CD4-positive, alpha-beta T cell treated with Interleukin-21 for 1 hour (primary cell): ENCODE measurements at places on chromosomes 7 and 10.

GRCh38 chr7:154592388-154592787 lies 410.5 kb downstream of the PAXIP1 start:
- DNase-seq = no peak

- DNase-seq = no peak
Measured at GRCh38 chr7:69951458-69951857, 353.2 kb downstream of the AUTS2 start.

DNA sequence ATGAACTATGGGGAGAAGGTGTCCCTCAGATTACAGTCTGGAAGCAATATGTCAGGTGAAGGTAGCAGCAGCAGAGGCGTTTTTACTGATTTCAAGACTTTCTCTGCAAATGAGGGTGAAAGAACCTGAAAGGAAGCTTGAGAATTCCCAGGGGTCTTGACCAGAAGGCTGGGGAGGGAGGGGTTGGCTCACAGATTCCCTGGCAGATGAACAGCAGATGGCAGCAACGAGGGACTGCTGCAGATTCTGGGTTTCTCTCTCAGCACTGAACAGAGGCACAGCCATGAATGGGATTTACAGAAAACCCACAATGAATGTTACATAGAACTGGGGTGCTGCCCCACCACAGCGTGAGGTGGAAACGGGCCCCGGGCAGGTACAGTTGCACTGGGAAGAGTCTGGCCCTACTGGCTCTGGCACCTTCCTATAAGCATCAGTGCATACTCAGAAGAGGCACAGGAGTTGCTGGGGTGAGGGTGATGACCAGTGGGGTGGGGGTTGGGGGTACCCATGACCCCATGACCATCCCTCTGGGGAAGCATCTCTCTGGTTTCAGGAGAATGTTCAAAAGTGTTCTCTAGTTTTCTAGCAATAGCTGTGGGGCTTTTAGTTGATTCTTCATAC lies 317.8 kb downstream of the SH2D4B start:
- no peak for DNase-seq

- no peak for DNase-seq
Measured at GRCh38 chr10:4442296-4442695, 383.7 kb upstream of the AKR1E2 start.

DNA sequence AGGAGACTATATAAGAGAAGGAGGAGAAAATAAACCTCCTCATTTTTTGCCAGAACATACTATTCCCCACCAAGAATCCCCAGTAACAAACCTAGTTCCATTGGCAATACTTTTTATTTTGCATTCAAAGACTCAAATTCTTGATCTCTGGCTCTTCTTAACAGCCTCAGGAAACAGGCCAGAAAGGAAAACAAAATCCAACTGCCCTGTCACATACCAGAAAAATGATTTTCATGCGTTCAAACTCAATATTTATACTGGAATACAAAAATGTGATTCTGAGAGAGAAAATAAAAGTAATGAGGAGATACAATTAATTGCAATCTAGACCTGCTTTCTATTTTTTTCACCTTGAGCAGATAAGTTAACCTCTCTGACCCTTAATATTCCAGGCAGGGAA lies 435.9 kb upstream of the AUTS2 start:
- DNase-seq = no peak

- no peak for DNase-seq
Measured at GRCh38 chr10:71763352-71764127, 9.8 kb downstream of the VSIR start.

DNA sequence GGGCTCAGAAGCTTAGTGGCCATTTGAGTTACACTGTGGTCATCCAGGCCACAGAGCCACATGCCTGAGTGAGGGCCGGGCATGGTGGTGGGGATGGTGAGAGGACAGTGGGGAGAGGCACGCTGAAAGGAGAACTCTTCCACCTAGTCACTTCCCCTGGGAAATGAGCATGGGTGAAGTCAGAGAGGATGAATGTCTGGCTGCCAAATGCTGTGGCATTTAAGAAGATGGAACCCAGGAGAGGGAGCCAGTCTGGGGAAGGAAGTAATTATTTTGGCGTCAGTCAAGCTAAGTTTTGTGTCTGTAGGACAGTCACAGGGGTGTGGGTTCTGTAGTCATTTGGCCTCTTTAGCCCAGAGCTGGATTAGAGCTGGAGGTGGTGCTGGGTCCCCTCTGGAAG lies 86.0 kb upstream of the PODXL start:
- no peak for DNase-seq

- DNase-seq = no peak
Measured at GRCh38 chr7:40675741-40676140, 540.9 kb downstream of the SUGCT start.

GRCh38 chr7:80415522-80415921 lies 96.3 kb downstream of the GNAT3 start:
- no peak for DNase-seq

- no peak for DNase-seq
Measured at GRCh38 chr10:7491949-7492659, 81.3 kb upstream of the SFMBT2 start.

DNA sequence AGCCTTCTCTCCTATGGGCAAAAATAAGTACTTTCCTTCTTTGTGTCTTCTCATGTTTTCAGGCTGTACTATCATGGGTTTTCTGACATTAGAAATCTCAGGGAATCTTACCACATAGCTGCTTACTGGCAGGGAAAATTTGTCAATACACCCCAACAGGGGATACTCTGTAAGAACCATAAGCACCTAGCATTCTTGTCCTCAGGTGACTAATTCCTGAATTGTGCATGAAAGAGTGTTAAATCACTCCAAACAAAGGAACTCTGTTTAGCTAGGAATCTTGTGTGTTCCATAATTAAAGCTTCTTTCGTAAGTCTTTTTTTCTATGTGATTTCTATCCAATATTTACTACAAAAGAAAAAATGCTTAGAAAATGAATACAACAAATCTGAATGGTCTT lies 206.7 kb upstream of the POT1 start:
- DNase-seq = no peak

DNA sequence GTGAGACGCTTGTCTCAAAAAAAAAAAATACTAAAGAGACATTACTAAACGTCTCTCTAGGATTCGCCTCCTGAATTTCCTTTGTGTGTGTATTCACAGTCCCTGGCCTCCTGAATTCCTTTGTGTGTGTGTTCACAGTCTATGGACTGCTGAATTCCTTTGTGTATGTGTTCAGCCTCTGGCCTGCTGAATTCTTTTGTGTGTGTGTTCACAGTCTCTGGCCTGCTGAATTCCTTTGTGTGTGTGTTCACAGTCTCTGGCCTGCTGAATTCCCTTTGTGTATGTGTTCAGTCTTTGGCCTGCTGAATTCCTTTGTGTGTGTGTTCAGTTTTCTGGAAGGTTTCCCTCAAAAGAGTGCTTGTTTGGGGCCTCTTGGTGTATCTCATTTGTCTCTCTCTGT lies 8.2 kb downstream of the BMS1 start:
- no peak for DNase-seq

GRCh38 chr10:95478935-95479334 lies 82.2 kb downstream of the SORBS1 start:
- DNase-seq = no peak

- DNase-seq = no peak
Measured at GRCh38 chr10:61846370-61847031, 55.0 kb upstream of the ARID5B start.

DNA sequence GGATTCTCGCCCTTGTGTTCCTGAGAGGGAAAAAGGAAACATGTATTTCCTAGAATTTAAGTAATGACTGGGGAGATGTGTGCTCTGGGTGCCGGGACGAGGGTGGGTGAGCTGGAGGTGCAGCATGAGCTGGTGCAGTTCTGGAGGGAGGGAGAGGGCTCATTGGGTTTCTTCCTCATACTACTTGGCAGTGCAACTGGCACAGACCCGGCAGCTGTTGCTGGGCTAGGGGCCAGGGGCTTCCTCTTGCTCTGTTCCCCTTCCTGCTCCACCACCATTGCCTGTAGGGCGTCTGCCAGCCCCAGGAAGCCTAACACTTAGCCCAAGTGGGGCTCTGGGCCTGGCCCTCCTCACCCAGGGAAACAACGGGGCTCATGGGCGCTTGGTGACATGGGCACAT lies 5.9 kb downstream of the RET start:
- no peak for DNase-seq

GRCh38 chr10:119761106-119761505 lies 35.3 kb downstream of the INPP5F start:
- DNase-seq = no peak

DNA sequence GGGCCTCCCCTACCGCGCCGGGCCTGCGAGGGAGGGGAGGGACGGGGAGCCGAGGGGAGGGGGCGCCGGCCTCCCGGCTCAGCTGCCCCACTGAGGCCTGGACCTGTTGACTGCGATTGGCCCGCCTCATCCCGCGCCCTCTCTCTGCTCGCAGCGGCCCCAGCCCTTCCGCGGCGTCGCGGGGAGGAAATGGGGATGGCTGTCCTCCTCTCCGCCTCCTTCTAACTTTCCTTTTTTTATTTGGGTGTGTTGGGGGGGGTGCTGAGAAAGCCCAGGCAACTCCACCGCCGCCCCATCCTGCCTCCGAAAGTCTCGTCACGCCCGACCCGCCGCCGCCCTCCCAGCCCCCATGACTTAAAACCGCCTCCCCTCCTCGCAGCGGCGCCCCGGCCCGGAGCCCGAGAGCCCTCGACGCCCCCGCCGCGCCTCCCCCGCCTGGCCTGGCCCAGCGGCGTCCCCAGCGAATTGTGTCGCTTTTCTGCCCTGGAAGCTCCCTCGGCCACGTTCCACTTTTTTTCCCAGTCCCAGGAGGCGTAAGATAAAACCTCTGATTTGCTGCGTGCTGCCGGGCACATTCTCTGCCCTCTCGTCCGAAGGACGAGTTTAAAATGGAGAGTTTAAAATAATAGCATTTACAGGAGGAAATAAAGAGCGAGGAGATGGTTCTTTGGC lies 842 bp upstream of the SKIDA1 start:
- DNase-seq = peak; percentile 69

- no peak for DNase-seq
Measured at GRCh38 chr10:47246406-47247147, 53.4 kb upstream of the GDF10 start.

- DNase-seq = no peak
Measured at GRCh38 chr10:70466951-70467350, 11.6 kb upstream of the PALD1 start.

DNA sequence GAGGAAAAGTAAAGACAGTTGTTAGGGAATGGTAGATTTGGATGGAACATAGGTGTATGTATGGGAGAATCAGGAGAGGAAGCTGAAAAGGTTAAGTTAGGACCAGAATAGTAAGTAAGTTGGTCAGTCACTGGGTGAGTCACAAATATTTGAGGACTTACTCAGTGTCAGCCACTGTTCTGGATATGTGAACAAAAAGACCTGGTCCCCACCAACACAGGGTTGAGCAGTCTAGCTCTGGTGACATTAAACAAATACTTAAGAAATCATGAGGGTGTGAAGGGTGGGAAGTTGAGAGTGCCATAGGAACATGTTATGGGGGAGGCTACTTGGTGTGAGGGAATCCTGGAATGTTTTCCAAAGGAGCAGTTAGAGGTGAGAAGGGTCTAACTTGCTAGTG lies 246.9 kb downstream of the PTEN start:
- no peak for DNase-seq

GRCh38 chr7:149462101-149462520 lies 1.2 kb upstream of the ZNF777 start:
- DNase-seq = no peak

GRCh38 chr10:91665842-91666241 lies 33.0 kb upstream of the PPP1R3C start:
- DNase-seq = no peak

- peak; percentile 35 for DNase-seq
Measured at GRCh38 chr7:117012696-117013095, 59.4 kb downstream of the ST7 start.

DNA sequence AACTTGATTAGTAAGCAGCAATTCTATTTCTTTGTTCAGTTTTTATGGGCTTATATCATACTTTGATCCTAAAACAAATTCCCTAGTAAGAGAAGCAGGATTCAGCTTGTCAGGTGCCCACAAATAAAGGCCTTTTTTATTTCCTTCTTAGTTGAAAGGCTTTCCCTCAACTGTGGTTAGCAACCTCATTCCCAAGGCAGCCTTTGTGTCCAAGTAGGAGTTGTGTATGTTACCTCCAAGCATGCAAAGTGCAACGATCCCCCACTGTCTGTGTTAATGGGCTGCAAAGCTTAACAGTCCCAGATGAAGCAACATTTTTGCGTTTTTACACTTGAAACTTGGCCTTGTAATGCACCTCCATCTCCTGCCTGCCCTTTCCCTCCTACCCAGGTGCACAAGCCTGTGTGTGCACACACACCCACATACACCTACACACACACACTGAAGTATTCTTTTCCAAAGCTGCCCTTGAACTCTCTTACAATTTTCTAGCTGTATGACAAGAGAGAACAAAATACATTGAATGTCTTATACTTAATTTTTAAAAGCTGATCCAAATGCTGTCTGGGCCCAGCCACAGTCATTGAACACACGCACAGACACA lies 278.2 kb downstream of the SNX13 start:
- DNase-seq = no peak

DNA sequence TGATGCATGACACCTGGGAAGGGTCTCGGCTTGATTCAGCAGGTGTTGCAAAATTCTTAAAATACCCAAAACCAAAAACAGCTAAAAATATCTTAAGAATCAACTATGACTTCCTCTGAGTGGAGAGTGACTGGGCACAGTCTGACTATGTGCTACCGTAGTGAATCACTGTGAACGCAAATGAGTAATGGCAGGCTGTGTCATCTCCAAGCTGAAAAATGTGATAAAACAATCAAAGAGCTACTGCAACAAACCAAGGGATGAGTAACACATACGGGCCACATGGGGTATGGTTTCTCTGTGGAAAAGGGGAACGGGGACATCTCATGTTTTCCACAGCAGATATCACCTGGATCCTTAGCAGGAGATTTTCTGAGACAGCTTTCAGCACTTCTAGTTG lies 127.5 kb downstream of the ABCA13 start:
- no peak for DNase-seq

DNA sequence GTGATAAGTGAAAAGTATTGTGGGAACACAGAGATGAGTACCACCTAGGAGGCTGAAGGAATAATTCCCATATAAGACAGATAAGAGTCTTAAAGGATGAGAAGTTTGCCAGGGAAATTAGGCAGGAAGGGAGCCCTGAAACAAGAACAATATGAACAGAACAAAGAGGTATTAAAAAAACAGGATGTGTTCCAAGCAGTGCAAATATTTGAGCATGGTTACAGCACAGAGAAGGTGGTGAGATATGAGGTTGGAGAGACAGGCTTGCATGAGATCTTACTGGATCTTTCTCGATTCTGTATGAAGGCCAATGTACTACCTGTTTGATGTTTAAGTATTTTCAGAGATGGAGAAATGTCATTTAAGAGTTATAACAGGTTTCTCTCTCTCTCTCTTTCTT lies 20.3 kb downstream of the TAC1 start:
- no peak for DNase-seq

DNA sequence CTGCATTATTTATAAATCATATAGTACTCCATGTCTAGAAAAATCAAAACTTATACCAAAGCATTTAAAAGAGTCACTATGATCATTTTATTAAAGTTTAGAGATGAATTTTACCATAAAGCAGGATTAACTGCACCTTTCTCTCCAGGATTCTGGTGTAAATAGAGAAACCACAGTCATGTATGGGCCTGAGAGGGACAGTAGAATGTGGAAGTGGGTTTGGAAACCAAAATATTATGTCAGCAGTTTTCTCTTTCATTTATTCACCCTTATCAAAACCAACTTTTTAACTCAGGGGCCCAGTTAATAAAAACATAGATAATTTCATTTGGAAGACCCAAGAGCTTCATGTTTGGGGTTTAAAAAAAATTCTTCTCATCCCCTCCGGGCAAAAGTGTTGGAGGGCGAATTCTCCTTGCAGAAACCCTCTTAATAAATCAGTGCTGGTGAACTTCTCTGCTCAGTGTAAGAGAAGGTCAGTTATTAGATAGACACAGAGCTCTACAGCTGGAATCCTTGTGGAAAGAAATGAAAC lies 266.2 kb downstream of the CREB5 start:
- no peak for DNase-seq
